ENCODE measurements at places on chromosomes 1 and 21. TPM values are rescaled to one million over a fixed set of nuclear protein-coding genes. Genes with fewer than 3 reads are reported as not detected.

FCRL2 gene
- total RNA-seq, result not detected

TMEM61 gene
- total RNA-seq, result not detected

BMP8A gene
- not detected for total RNA-seq

VANGL2 gene
- 17.7 TPM for total RNA-seq

ZC3H11A gene
- 88.3 TPM for total RNA-seq

LRRC3 gene
- total RNA-seq, result 4.2 TPM

CHD5 gene
- 0.16 TPM for total RNA-seq

CD84 gene
- not detected for total RNA-seq

GRCh38 chr1:59015708-59016107 lies 231.9 kb upstream of the JUN start:
- no peaks in the 10 kb centered on the region for H3K27me3 ChIP-seq
- no peak overlapping the region for H3K4me3 ChIP-seq
- no peaks in the 10 kb centered on the region for H3K36me3 ChIP-seq
- H3K4me1 ChIP-seq, result peaks cover 54% of the 10 kb centered on the region
- no peak overlapping the region for H3K27ac ChIP-seq

DNA sequence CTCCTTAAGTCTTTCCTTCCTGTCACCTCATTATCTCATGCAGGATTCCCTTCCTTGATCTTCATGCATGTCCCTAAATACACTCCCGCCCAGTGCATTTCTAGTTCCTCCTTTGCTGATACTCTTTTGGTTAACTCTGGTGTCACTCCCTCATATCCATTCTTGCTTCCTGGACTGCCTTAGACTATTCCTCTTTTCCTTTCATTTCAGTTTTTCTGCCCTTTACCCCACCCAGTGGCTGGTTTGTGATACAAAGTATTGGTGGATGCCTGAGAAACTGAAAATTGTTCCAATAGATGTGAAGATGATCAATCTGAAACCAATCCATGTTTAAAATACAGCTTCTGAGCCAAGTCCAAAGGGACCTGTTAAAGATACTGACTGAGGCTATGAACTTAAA lies 553.8 kb upstream of the CAMK1G start:
- no peaks in the 10 kb centered on the region for H3K36me3 ChIP-seq
- DNase-seq, result no peak
- no peak overlapping the region for H3K27ac ChIP-seq
- peaks cover 31% of the 10 kb centered on the region for H3K27me3 ChIP-seq
- H3K4me1 ChIP-seq, result no peaks in the 10 kb centered on the region
- no peak overlapping the region for H3K4me3 ChIP-seq

DNA sequence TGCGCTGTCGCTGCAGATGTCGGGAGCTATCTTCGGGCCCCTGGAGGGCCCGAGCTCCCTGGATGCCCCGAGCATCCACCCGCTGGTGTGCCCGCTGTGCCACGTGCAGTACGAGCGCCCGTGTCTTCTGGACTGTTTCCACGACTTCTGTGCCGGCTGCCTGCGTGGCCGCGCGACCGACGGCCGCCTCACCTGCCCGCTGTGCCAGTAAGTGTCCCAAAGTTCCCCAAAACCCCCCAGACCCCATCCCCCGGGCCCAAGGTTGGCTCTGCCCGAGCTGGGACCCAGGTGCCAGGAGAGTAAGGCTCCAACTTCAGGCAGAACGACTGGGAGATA lies 569 bp downstream of the RNF207 start:
- no peaks in the 10 kb centered on the region for H3K27me3 ChIP-seq
- no peak overlapping the region for H3K4me3 ChIP-seq
- peaks cover 19% of the 10 kb centered on the region for H3K4me1 ChIP-seq
- H3K36me3 ChIP-seq, result no peaks in the 10 kb centered on the region
- no peak for DNase-seq

DNA sequence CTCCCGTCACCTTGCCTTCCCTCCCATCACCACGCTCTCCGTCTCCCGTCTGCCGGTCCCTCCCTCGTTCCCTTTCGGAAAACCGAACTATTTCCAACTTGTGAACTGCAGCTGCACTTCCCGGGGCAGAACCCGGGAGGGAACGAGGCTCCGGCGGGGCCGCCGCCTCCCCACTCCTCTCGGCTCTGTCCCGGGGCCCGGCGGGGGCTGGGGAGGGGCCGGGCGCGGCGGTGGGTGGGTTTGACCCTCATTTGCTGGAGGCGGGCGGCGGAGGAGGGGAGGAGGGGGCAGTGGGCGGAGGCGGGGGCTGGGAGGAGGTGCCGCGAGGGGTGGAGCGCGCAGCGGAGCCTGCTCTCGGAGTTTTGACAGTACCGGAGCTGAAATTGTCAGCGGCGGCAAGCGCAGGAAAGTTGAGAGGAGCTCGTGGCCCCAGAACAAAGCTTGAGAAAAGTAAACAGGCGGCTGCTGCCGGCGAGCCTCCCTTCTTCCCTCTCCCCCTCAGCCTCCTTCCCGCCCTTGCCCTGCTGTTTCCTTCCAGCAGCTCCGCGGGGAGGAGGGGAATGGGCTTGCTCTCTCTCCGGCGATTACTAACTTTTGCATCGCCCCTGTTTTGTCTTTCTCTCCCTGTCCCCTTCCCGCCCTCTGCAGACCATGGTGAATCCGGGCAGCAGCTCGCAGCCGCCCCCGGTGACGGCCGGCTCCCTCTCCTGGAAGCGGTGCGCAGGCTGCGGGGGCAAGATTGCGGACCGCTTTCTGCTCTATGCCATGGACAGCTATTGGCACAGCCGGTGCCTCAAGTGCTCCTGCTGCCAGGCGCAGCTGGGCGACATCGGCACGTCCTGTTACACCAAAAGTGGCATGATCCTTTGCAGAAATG lies 2.9 kb downstream of the LMO4 start:
- H3K4me1 ChIP-seq, result peaks cover 50% of the 10 kb centered on the region
- peak overlapping the region; percentile 82 for H3K27ac ChIP-seq
- peak; percentile 87 for DNase-seq

DNA sequence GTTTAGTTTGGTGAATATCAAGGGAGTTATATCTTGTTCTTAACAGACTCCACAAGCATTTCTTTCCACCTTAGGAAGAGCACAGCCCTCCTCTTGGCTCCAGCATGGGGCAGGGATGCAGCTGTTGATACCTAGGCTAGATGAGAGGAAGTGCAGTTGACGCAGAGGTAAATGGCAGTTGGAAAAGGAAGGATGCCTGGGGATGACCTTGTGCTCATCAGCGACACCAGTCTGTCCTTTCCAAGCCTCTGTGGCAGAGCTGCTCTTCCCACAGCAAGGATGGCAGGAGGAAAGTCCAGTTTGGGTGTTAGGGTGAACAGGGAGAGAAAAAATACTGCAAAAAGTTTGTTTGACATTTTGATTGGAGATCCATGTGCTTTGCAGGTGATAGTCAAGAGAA lies 6.2 kb downstream of the PROX1 start:
- peaks cover 7% of the 10 kb centered on the region for H3K4me1 ChIP-seq
- no peaks in the 10 kb centered on the region for H3K36me3 ChIP-seq
- no peak overlapping the region for H3K27ac ChIP-seq
- H3K27me3 ChIP-seq, result peaks cover 52% of the 10 kb centered on the region
- H3K4me3 ChIP-seq, result no peak overlapping the region

DNA sequence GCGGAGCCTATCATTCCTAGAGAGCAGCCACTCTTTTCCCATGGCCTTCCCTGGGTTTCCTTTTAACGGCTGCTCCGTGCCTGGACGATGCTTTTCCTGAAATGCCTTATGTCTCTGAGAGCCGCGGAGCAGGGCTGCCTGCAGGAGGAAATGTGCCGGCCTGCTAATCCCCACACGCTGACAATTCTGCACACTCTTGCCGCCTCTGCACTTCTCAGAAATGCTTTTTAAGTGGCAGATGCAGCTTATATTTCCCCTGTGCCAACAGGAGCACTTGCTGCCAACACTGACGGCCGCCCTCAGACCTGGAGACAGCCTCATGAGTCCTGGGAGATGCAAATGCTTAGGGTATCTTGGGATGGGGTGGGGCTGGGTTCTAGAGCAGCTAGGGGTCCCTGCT lies 253.2 kb downstream of the GRIK3 start:
- no peaks in the 10 kb centered on the region for H3K4me1 ChIP-seq
- no peak overlapping the region for H3K27ac ChIP-seq
- H3K27me3 ChIP-seq, result peaks cover 5% of the 10 kb centered on the region
- no peaks in the 10 kb centered on the region for H3K36me3 ChIP-seq
- no peak overlapping the region for H3K4me3 ChIP-seq
- DNase-seq, result no peak

DNA sequence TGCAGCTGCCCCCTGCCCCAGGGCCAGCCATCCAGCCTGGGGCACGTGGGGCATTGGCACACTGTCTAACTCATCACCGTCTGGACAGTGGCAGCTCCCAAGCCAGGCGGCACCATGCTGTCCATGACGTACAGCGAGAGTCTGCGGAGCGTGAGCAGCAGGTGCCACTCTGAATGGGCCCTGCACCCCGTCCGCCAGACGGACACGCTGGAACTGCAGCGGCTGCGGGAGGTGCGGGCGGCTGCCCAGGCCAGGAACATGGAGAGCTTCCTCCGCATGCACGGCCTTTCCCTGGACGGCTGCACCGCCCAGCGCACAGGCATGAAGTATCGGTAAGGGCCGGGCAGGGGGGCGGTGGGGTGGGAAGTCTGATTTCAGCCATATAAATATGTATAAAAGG lies 5.7 kb downstream of the KCNAB2 start:
- H3K27ac ChIP-seq, result no peak overlapping the region
- peaks cover 3% of the 10 kb centered on the region for H3K4me1 ChIP-seq
- H3K27me3 ChIP-seq, result peaks cover 14% of the 10 kb centered on the region
- no peak for DNase-seq

- peaks cover 8% of the 10 kb centered on the region for H3K4me1 ChIP-seq
- H3K36me3 ChIP-seq, result no peaks in the 10 kb centered on the region
- no peak overlapping the region for H3K4me3 ChIP-seq
- H3K27me3 ChIP-seq, result peaks cover 11% of the 10 kb centered on the region
- no peak overlapping the region for H3K27ac ChIP-seq
Measured at GRCh38 chr1:94383966-94384408, 34.2 kb upstream of the ABCD3 start.

- H3K36me3 ChIP-seq, result no peaks in the 10 kb centered on the region
- H3K4me3 ChIP-seq, result no peak overlapping the region
- DNase-seq, result no peak
- H3K27me3 ChIP-seq, result no peaks in the 10 kb centered on the region
- no peak overlapping the region for H3K27ac ChIP-seq
Measured at GRCh38 chr1:214018386-214019268, 30.9 kb downstream of the PROX1 start.

DNA sequence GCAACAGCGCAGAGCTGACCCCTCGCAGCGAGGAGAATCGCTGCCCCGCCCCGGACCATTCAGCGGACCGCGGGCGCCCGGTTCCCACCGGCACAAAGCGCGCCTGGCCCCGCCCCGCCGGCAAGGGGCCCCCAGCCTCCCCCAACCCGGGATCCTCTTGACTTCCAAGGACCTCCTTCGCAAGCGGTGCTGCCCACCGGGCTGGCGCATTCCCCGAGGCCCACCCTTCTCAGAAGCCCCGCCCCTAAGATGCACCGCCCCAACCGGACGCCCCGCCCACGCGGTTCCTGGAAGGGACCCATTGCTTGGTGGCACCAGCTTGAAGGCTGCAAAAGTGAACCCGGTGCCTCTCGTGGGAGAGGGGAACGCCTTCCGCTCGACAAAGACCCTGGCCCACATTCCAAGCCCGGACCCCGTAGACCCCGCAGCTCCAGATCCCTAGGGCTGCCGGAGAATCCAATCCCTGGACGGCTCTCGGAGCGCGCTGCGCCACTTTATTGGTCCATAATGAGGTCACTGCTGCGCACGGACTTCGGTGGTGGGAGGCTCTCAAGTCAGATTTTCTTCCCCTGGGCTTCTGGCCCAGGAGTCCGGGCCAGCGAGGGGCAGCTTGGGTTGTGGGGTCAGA lies 2.0 kb downstream of the HES3 start:
- H3K27me3 ChIP-seq, result peaks cover 47% of the 10 kb centered on the region
- H3K4me3 ChIP-seq, result peak overlapping the region; percentile 64
- H3K27ac ChIP-seq, result no peak overlapping the region
- H3K4me1 ChIP-seq, result peaks cover 18% of the 10 kb centered on the region

GRCh38 chr1:20787029-20787839 lies at the start of gene HP1BP3:
TSS of gene HP1BP3 (minus strand) at chr1:20787307. CDS start at chr1:20780440, 6,867 bp downstream.
- H3K4me3 ChIP-seq, result peak within 1 kb of the TSS; percentile 98
- peak; percentile 94 for DNase-seq
- H3K27ac ChIP-seq, result peak within 1 kb of the TSS; percentile 98
- H3K4me1 ChIP-seq, result peaks cover 32% of the 10 kb centered on the region

- no peak for DNase-seq
- no peaks in the 10 kb centered on the region for H3K27me3 ChIP-seq
- no peak overlapping the region for H3K4me3 ChIP-seq
- no peak overlapping the region for H3K27ac ChIP-seq
- no peaks in the 10 kb centered on the region for H3K36me3 ChIP-seq
Measured at GRCh38 chr21:28431527-28432200, 561.0 kb downstream of the LTN1 start.

DNA sequence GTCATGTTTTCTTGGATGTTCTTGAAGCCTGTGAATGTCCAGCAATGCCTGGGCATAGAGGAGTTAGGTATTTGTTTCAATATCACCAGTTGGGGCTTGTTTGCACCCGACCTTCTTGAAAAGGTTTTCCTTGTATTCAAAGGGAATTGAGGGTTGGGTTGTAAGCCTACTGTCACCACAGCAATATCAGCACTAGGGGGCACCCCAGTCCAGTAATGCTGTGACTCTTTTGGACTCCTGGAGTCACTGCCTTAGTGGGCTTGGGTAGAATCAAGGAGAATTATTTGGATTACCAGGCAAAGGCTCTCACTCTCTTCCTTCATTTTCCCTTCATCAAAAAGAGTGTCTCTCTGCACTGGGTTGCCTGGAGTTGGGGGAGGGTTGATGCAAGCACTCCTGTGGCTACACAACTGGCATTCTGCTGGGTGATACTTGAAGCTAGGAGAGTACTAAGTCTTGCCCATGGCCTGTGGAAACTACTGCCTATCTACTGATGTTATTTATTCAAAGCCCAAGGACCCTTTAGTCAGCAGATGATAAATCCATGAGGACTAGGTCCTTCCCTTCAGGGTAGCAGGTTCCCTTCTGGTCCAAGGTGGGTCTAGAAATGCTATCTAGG lies 34.5 kb downstream of the OR10R2 start:
- H3K4me3 ChIP-seq, result no peak overlapping the region
- no peak for DNase-seq
- peaks cover 2% of the 10 kb centered on the region for H3K27me3 ChIP-seq
- H3K27ac ChIP-seq, result no peak overlapping the region
- H3K36me3 ChIP-seq, result no peaks in the 10 kb centered on the region

DNA sequence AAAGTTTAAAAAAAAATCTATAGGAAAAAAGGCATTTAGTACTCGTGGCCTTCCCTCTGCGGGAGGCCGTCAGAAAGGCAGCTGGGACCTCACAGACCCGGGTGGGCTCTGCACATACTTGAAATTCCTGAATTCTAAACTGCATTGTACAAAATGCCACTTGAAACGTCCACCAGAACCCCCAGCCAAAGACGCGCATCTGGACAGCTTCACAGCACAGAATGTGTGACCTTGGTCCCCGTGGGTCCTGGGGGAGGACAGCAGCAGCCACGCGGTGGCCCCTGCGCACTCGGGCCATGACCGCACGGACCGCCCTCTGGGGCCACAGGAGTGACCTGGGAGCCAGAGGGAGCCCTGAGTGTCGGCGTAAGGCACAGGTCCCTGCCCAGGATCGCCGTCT lies 20.6 kb upstream of the MRPS14 start:
- H3K27me3 ChIP-seq, result no peaks in the 10 kb centered on the region
- peaks cover 18% of the 10 kb centered on the region for H3K4me1 ChIP-seq
- DNase-seq, result no peak
- H3K36me3 ChIP-seq, result no peaks in the 10 kb centered on the region
- no peak overlapping the region for H3K27ac ChIP-seq

Data from osteocyte (in vitro differentiated cells).